NAMALWA (cell line): ENCODE measurements at places on chromosomes 2 and 18.

- no peak for DNase-seq
These were observed 95.9 kb downstream of the AOX1 start for GRCh38 chr2:200681697-200682096.

DNA sequence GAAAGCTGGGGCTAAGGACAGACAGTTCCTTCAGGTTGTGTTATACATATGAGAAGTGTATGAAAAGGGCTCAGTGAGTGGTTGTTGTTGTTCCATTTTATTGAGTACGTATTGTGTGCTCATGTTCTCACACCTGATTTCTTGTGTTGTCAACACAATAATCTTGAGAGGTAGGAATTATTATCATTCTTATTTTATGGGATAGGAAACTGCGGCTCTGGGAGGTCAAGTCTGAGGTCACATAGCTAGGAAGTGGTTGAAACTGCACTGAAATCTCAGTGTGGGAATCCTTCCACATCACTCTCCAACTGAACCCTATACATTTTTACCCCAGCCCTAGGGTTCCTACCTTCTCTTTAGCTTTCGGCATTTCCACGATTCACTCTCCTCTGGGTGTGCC lies 124.2 kb upstream of the CXCR4 start:
- DNase-seq: no peak

GRCh38 chr18:10006311-10006893 lies 92.6 kb downstream of the VAPA start:
- DNase-seq: peak; percentile 26

DNA sequence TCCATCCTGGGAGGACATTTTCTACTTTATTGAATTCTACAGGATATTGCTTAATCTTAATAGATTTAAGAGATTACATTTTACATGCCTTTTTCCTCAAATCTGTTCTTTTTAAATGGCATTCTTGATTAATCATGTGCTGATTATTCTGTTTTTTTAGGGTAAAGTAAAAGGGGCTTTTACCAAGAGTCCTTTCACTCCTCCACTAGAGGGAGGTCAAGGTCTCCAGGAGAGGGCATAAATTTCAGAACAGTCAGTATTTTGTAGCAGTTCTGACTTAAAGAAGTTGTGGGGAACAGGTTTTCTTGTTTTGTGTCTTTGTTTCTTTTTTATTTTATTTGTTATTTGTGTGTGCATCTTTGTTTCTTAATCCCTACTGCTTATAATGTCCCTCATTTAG lies 25.4 kb downstream of the WDR75 start:
- DNase-seq: peak; percentile 59

DNA sequence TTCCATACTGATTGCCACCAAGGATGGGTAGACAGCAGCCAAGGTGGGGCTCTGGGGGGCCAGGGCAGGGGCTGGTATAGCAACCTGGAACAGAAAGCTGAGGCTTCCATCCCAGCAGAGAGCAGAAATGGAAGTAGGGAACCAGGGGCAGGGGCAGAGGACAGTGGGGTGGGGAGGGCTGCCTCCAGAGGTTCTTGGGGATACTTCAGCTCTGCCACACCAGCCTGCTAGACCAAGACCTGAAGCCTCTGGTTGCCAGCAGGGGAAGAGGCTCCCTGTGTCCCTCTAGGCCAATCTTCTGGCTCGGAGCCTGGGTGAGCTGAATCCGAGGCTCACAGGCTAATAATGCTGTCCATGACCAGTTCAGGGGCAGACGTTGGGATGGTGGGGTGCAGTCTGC lies 329.0 kb downstream of the DYSF start:
- no peak for DNase-seq

GRCh38 chr2:240178564-240178963 lies 38.1 kb upstream of the OTOS start:
- DNase-seq: no peak

GRCh38 chr18:54671291-54671881 lies 80.3 kb downstream of the DYNAP start:
- peak; percentile 74 for DNase-seq

DNA sequence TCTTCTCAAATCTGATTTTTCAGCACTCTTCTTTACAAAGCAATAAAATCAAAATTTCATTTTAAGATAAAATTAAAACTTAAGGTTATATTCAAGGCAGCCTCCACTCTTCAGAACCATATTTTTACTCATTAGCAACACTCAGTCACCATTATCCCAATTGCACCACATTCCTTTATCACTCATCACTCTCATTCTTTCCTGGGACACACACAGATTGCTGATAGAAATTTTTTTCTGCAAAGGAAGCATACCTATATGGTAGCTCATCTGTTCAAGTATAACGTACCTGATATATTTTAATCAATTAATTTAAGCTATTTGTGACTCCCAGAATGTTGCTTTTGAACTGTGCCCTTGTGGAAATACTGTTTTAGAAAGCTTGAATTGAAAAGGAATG lies 1559.3 kb upstream of the ZEB2 start:
- DNase-seq: no peak

DNA sequence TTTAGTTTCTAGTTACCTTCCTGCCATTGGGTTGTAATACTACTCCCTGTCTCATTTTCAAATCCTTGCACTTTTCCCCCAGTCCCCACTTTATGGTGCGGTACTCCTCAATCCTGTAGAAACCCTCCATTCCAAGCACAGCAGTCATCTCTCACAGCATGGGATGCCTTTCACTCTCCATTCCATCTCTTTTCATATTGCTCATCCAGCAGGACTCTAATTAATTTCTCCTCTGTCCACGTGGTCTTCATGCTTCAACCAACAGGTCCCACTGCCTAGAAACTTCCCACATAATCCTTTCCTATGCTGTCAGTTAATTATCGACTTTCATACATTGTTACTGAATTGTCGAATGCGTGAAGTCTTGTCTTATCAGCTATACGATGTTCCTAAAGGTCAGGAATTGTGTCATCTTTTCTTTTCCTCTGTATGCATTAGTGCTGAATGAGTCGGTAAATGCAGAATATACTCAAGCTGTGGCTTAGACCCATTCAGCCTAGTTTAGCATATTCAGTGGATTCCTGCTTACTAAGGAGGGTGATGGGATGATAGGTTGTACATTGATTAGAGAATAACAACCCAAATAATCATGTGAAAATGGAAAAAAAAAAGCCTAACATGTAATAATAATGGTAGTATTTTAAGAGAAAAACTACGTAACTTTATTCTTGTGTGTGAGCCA lies 89.7 kb downstream of the CRIM1 start:
- DNase-seq: no peak

- no peak for DNase-seq
These were observed 16.8 kb downstream of the AP1S3 start for GRCh38 chr2:223820549-223820948.

DNA sequence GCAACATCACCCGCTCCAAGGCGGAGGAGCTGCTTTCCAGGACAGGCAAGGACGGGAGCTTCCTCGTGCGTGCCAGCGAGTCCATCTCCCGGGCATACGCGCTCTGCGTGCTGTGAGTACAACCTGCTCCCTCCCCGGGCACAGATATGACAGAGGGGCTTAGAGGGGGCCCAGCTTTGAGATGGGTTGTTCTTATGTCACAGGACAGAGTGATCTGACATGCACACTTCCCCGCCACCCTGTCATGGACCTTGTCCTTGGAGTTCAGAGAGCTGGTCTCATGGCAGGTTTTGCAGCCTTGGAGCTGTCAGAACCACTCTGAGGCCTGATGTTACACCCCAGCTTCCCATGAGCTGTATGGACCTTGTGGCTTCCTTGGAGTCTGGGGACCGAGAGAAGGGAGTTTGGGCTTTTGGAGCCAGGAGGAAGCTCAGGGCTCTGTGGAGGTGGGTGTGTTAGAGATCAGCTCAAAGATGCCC lies 398 bp downstream of the INPP5D start:
- DNase-seq: no peak

- DNase-seq: no peak
These were observed 1.7 kb downstream of the NAT8 start for GRCh38 chr2:73640511-73640911.

DNA sequence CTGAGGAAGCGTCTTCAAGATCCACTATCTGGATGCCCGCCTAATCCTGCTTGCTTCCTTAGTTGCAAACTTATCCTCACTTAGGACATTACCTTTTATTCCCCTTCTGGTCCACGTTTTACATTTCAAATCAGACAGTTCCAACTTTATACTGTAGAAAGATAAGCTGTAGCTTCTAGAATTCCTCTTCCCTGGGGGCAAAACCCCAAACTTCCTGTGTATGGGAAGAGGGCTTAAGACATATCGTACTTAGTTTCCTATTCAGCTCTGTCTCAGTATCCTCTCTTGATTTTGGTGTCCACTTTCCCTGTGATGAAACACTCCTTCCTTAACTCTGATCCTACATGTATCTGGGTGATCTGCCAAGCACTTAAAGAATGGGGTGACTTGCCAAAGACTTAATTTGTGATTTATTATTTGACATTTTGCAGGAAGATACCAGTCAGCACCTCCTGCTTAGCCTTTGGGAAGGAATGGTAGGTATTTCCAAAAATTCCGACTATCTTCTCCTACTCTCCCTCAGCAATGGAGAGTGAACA lies 245.2 kb downstream of the CDCA7 start:
- no peak for DNase-seq

- no peak for DNase-seq
These were observed 38.7 kb upstream of the MEX3C start for GRCh38 chr18:51236225-51236624.
